ENCODE measurements at places on chromosomes 2 and 18.

GRCh38 chr2:231177156-231178025 is 21.0 kb upstream of the ARMC9 start:
- DNase-seq = no peak

DNA sequence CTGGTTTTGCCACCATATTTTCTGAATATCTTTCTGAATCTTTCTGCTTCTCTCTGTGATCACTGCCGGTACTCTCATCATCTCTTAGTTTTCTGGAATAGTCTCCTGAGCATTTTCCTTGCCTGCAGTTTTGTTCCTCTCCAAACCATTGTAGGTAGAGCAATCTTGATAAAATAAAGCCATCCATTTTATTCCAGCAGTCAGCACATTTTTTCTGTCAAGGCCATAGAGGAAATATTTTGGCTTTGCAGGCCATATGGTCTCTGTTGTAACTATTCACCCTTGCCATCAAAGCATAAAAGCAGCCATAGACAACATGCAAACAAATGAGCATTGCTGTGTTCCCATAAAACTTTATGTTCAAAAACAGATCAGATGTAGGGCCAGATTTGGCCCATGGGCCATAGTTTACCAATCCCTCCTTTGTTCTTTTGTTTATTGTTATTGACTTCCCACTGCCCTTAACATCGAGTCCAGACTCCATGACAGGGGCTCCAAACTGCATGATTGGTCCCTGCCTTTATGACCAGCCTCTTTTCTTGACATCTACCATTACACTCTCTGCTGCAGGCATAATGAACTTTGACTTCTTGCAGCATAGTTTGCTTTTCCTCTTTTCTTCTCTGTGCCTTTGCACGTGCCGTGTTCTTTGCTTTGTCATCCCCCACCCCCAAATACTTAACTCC is 29.8 kb downstream of the TMEM87B start:
- DNase-seq = no peak

GRCh38 chr2:26011990-26012856 is 21.7 kb upstream of the RAB10 start:
- DNase-seq = no peak

- DNase-seq = no peak
Measured at GRCh38 chr2:190451561-190452176, 43.5 kb downstream of the MFSD6 start.

DNA sequence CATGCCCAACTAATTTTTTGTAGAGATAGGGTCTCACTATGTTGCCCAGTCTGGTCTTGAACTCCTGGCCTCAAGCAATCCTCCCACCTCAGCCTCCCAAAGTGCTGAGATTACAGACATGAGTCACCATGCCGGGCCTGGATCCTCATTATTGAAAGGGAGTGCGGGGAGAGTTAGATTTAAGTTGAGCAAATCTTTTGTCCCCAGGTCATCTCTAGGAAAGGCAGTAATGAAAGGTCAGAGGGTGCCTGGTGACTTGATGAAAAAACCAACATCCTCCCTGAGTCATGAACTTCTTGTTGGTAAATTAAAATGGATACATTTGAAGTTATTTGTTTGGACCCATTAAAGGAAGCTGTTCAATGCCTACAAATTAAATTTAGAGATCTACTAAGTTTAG is 25.1 kb downstream of the STAT4 start:
- no peak for DNase-seq

DNA sequence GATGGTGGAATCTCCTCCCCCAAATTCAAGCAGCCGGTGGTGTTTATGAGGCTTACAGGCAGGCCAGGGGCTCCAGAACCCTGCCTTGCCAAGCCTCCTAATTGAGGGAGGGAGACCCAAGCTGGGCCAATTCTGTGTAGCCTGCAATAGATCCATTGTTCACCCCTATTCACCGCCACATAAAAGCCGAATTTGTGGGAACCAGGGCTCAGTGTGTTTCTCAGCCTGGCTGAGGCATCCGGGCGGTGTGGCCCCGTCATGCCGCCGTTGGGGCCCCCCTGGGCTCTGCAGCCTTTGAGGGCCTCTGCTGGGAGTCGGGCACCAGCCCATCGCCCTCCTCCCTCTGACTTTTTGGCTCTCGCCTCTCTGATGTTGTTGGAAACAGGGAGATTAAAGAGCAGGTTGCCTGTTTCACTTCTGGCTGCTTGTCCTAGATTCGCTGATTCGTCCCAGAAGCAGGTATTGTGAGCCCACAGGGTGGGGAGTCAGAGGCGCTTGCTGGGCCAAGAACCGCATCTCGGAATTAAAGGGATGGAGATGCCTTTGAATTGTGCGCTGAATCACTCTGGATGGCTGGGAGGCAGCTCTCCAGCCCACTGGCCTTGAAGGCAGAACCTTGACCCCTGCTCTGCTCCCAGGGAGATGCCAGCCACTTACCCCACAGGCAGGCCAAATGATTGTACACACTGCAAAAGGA is 14.7 kb upstream of the OTOS start:
- DNase-seq = no peak

GRCh38 chr2:25332571-25332970 is 9.2 kb downstream of the DNMT3A start:
- DNase-seq = no peak

DNA sequence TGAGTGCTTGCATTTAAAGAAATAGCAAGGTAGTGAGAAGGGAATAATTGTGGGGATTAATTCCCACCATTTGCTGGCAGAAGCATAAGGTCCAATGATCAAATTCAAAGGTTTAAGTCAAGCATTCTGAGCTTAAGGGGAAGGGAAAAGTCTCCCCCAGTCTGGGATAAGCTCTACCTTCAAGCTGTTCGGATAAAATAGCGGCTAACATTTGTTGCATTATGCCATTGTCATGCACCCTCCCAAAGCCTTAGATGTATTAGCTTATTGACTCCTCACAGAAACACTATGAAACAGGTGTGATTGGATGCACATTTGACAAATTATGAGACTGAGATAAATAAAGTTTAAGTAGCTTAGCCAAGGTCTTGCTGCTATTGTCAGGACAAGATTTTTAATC is 52.2 kb upstream of the TGIF1 start:
- no peak for DNase-seq

DNA sequence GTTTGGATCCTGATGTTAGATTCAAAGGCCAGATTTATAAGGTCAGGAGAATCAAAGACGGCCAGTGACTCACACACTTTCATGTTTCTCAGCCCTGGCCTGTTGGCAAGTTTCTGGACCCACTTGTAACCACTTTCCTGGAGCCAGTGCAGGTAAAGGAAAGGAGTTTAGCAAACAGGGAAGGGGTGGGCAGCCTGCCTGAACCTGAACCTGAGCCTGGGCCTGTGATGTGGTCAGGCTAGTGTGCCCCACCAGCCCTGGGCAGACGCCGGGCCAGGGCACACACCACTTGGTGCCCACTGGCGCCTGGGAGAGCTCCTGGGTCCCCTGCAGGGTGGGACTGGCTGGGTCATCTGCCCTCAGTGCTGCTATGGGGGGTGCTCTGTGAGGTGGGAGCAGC is 100.5 kb upstream of the SPRED2 start:
- no peak for DNase-seq

GRCh38 chr2:26780203-26780760 is 5.6 kb upstream of the CENPA start:
- no peak for DNase-seq

DNA sequence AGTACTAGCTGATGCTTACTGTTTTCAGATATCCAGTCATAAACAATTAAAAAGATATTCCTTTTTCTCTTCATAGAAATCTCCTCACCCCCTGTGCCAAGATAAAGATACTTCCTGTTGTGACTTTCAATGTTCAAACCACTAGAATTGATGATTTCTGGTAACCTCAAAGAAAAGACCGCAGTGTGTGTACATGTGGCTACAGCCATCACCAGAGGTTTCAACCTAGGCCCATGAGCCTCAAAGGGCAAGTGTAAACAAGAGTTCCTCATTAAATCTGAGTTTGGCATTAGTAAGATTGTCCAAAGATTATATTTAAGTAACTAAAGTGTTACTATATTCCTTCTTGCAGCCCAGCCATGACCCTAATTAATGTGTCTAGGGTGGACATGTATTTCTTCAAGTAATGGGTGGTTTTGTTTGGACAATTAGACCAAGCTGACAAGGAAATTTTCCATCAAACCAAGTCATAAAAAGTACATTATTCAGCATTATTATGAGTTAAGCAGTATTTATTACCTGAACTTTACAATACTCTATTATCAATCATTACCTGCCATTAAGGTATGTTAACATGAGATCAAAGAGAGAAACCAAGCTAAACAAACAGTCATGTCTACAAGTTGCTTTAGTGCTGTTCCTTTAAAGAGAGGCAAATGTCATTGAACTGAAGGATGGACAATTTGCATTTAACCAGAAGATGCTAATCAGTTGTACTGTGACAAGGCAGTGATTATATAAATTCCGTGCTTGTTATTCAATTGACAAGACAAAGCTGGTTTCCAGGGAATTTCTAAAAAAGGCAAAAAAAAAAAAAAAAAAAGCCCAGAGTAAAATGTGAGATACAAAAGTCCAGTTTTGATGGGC is 382.7 kb downstream of the LNPK start:
- no peak for DNase-seq

DNA sequence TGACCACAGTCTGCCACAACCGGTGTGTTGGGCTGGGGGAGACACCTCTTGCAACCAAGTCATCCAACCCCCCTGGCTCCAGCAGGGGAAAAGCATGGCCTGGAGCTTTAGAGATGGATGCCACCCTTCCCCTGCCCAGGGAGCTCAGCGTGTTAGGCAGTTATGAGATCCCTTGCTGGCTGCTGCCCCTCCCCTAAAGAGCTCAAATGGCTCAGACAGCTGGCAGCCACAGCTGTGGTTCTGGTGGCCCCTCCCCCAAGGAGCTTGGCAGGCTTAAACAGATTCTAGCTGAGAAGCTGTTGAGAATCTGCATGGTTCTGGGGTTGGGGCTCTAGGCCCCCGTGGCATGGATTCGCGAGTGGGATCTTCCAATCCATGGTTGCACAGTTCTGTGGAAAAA is 64.7 kb downstream of the TEX51 start:
- no peak for DNase-seq

DNA sequence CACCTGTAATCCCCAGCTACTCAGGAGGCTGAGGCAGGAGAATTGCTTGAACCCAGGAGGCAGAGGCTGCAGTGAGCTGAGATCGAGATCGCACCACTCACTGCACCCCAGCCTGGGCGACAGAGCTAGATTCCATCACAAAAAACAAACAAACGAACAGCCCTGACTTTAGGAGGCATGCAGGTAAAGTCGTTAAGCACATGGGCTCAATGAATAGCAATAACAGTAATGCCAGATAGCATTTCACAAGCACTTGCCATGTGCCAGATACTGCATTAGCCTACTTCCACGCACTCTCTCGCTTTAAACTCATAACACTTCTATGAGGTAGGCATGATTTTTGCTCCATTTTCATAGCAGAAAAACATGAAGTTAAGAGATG is 135.6 kb upstream of the KLHL14 start:
- no peak for DNase-seq

DNA sequence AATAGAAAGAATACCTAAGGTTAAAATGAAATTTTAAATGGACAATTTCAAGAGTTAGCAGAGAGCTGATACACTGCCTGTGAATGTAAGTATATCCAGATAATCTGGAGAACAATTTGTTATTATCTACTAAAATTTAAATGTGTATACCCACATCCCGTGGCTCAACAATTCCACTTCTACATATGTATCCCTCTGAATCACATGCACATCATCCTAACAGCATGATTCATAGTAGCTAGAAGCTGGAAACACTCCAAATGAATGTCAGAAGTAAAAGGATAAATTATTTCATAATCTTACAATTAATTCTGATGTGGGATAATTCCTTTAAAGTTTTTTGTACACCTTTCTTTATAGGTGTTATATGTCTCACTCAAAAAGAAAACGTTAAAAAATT is 87.9 kb downstream of the CNTNAP5 start:
- DNase-seq = no peak

GRCh38 chr2:152600697-152601096 is 116.6 kb downstream of the PRPF40A start:
- no peak for DNase-seq

- no peak for DNase-seq
Measured at GRCh38 chr18:68588169-68588568, 126.7 kb downstream of the TMX3 start.

- DNase-seq = no peak
Measured at GRCh38 chr18:79789091-79789891, 8.4 kb upstream of the KCNG2 start.

DNA sequence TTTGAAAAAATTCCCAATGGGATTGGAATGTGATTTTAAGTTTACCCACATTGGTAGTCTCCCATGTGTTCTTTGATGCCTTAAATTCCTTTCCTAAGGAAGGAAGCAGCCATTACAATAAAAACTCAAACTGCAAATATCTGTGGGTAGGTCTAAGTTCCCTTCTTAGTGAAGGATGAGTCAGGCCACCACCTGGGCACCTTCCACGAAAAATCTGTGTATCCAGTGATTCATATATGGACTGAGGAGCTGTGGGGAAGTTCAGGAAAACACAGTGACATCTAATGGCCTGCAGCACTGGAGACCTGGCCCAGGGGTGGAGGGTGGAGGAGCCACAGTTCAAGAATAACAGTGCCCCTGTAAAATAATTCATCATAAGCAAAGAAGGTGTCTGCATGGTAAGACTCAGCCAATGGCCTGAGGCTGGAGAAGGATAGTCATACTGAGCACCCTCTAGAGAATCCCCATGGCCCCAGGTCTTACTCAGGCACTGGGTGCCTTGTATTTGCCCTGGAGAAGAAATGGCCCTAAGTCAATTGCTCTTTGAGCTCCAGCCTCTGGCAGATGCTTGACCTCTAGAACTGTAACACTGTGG is 248.6 kb downstream of the SP3 start:
- no peak for DNase-seq

- no peak for DNase-seq
Measured at GRCh38 chr2:21920721-21921120, 797.0 kb downstream of the TDRD15 start.

DNA sequence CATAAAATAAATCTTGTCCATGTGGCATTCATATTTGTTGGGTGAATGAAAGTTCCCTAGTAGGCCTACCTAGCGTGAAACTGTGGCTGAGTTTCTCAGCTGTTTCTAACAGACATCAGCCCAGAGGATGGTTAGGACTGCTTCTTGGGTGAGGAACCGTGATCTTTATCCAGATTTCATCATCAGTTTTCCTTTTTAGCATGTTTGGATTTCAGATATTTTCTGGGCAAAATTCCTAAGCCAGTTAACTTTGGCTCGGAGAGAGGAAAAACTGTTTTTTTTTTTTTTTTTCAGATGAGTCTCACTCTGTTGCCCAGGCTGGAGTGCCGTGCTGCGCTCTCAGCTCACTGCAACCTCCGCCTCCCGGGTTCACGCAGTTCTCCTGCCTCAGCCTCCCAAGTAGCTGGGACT is 53.5 kb downstream of the DGKD start:
- no peak for DNase-seq

GRCh38 chr2:115199966-115200365 is 757.5 kb downstream of the DPP10 start:
- no peak for DNase-seq

DNA sequence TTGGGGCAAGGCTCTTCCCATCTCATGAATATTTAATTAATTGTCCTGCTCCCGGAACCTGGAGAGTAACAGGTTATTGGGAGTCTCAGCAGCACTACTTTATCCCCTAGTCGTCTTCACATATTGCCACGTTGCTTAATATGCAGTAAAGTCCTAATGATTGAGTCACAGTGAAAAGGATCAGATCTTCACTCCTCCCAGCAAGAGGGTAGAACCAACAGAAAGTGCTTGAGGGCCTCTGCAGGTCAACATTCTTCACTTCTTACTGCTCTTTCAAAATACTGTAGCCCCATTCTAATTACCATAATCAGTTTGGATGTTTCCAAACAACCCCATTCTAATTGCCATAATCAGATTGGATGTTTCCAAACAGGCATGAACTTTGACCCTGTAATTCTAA is 801.0 kb downstream of the LRRTM4 start:
- DNase-seq = no peak

GRCh38 chr2:191311156-191311555 is 66.0 kb downstream of the MYO1B start:
- DNase-seq = no peak

Data from T follicular helper cell (primary cell).